ENCODE measurements at places on chromosomes 1 and 21. TPM values are rescaled to one million over a fixed set of nuclear protein-coding genes. Genes with fewer than 3 reads are reported as not detected.

- DNase-seq = no peak
Measured at GRCh38 chr1:2299131-2299627, 71.1 kb downstream of the SKI start.

GRCh38 chr1:92949937-92950817 lies 11.1 kb downstream of the DIPK1A start:
- no peak for DNase-seq

Gene NBPF26
- 51.3 TPM for total RNA-seq

Gene SPATA21
- not detected for total RNA-seq

DNA sequence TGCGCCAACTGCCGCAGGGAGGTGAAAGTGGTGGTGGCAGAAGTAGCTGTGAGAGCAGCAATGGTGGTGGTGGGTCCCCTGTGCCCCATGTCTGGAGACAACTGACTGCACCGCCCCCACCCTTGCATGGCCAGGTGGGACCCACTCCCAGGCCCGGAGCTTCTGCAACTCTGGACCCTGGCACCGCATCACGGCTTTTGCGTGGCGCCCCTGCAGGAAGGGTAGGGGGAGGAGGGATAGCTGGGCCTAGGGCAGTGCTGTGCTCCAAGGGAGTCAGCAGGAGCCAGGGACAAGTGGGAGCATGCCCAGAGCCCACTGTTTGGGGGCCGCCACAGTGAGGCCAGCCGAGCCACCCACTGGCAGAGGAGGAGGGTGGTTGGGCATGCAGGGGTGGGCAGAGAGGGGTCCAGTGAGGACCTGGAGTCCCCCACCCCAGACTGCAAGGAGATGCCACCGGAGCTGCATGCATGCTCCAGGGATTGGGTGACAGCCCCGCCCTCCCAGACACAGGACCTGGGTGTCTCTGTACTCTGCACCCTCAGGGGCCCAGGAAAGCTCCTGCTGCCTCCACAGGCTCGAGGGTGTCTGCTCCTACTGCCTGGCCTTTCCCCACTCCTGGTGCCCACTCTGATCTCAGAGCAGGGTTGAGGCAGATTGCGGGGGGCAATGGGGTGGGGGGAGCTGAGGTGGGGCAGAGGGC lies 9.8 kb upstream of the CTTNBP2NL start:
- DNase-seq = no peak

- no peak for DNase-seq
Measured at GRCh38 chr21:15875286-15875685, 145.5 kb downstream of the USP25 start.

Measured in aorta (tissue), 5 donors.